ENCODE measurements at places on chromosomes 16 and 17. TPM values are rescaled to one million over a fixed set of nuclear protein-coding genes. Genes with fewer than 3 reads are reported as not detected.
A peak's percentile ranks its signal among the peaks of the same experiment; 100 is the strongest.

The MT4 gene
- total RNA-seq: not detected

DNA sequence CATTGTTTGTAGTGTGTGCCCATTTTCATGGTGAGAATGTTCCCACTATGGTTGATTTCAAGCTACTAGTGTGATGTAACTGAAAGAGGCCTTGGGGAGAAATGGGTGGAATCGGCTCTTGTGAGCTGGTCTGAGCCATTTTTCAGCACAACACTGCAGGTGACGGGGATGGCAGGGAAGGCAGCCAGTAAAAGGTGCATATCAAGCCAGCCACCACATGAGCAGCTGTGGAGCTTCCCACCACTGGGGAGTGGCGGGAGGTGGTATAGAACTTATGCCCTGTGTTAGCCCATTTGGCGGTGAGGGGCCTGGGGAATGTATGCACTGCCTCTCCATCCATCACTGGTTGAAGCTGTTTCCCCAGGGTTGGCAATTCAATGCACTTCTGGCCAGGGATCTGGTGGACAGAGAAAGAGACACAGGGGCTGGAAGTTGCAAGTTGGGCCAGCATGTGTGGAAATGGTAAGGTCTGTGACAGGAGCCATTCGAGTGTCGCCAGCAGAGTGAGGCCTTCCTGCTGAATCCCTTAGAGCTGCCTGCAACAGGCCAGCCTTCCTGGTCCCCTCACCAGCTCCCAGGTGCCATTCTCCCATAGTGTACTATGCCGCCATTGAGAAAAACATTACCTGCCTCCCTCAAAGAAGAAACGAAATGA is 31.7 kb upstream of the BRD7 start:
- H3K36me3 ChIP-seq: no peaks in the 10 kb centered on the region
- DNase-seq: no peak
- H3K4me1 ChIP-seq: peaks cover 33% of the 10 kb centered on the region
- no peak overlapping the region for H3K27ac ChIP-seq
- no peaks in the 10 kb centered on the region for H3K27me3 ChIP-seq
- H3K4me3 ChIP-seq: no peak overlapping the region

The AGRP gene
- not detected for total RNA-seq

DNA sequence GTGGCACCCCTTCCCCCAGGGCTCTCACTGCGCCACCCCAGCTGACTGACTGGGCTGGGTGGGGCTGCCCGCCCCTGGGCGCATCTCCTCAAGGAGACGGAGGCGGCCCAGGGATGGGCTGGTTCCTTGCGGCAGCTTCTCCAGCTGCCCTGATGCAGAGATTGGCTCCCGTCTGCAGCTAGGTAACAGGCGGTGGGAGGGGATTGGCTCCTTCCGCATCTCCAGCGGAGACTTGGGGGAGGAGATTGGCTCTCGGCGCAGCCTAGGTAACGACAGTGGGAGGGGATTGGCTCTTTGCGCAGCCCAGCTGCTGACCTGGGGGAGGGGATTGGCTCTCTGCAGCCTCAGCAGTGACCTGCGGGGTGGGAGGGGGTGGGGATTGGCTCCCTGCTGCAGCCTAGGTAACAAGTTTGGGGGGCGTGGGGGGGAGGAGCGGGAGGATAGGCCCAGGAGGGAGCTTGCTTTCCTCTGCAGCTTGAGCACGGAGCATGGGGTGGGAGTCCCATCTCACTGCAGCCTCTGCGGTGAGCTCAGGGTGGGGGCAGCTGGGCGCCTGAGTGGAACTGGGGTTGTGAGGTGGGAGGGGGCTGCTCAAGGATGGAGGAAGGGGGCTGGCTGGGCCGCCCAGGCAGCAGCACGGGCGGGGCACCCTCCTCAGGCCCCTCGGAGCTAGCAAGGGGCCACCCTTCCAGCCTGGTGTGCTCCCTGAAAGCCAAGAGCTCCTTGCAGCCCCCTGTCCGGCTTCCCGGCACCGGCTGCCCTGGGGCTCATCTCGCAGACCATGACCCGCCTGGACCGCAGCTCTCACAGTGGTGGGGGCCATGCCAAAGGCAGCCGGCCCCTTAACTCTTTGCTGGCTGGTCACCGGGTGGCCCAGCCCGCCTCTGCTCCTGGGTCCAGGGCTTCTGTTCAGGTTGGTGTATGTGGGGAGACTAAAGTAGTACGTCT is 6.4 kb downstream of the NFE2L1 start:
- DNase-seq: no peak
- no peak overlapping the region for H3K27ac ChIP-seq
- H3K36me3 ChIP-seq: peaks cover 80% of the 10 kb centered on the region
- H3K4me3 ChIP-seq: no peak overlapping the region

The CLEC3A gene
- not detected for total RNA-seq

- DNase-seq: no peak
- H3K4me1 ChIP-seq: peaks cover 35% of the 10 kb centered on the region
These were observed 22.8 kb downstream of the ABCC1 start for GRCh38 chr16:15972046-15972868.

DNA sequence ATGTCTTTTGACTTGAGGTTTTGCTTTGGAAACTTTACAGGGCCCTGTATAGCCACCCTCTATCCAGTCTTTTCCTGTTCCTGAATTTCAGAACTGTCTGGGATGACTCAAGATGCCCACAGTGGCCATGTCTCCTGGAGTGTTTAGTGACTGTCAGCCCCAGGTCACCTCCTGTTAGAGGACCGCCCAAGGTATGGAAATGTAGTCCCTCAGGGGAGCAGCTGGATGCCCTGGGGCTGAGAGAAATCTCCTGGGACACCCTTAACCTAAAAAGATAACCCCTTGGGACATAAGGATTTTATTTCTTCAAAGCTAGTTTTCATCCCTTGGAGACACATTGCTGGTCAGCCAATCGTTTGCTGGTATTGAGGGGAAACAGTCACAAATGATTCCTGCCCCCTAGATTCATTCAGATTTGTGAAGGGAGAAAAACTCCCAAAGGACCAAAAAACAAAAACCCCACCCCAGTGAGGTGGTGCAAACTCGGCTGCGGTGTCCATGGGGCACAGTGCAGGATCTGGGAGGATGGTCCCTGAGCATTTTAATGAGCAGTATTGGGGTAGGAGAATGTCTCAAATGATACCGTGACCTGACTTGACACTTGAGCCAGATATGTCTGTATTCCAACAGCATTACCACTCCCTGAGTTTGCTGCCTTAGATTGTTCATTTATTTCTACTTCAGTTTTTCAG is 1.7 kb downstream of the ZNF267 start:
- no peaks in the 10 kb centered on the region for H3K27me3 ChIP-seq
- H3K4me3 ChIP-seq: peak overlapping the region; percentile 94
- no peak for DNase-seq
- H3K36me3 ChIP-seq: peaks cover 31% of the 10 kb centered on the region

DNA sequence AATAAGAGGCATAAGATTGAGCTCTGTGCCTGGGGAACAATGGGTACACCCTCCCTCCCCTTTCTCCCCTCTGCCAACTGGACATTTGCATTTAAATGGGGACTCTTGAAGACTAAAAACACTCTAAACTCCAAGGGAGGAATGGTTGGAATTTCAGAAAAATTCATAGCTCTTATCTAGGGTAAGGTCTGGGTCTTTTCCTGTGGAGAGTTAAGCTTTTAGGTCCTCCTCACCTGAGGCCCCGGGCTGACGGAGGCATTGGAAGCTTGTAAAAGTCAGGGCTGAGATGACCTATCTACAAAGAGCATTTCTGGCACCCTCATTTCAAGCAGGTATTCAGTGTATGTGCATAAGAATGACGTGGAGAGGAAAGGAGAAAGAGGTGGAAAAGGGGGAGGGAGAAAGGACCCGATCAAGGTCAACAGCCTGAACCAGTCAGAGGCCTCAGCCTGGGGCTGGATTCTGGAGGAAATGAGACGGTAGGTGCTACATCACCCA is 78.0 kb downstream of the RAP1GAP2 start:
- H3K4me1 ChIP-seq: peaks cover 3% of the 10 kb centered on the region
- no peak overlapping the region for H3K4me3 ChIP-seq
- no peaks in the 10 kb centered on the region for H3K27me3 ChIP-seq
- no peaks in the 10 kb centered on the region for H3K36me3 ChIP-seq
- no peak overlapping the region for H3K27ac ChIP-seq

The TBC1D28 gene
- not detected for total RNA-seq

DNA sequence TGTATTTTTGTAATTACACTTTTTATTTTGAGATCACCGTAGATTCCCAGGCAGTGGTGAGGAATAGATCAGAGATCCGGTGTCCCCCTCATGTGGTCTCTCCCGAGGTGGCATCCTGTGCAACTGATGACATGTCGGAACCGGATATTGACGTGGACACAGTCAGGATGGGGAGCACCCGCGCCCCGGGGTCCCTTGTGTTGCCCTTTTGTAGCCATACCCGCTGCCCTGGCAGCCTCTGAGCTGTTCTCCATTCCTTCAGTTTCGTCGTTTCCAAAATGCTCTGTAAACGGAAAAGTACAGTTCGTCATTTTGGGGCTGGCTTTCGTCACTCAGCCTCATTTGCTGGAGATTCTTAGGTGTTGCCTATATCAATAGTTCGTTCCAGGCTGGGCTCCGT is 14.2 kb downstream of the JPH3 start:
- no peaks in the 10 kb centered on the region for H3K4me1 ChIP-seq
- H3K27me3 ChIP-seq: peaks cover 25% of the 10 kb centered on the region
- no peak for DNase-seq
- H3K36me3 ChIP-seq: no peaks in the 10 kb centered on the region
- H3K4me3 ChIP-seq: no peak overlapping the region

DNA sequence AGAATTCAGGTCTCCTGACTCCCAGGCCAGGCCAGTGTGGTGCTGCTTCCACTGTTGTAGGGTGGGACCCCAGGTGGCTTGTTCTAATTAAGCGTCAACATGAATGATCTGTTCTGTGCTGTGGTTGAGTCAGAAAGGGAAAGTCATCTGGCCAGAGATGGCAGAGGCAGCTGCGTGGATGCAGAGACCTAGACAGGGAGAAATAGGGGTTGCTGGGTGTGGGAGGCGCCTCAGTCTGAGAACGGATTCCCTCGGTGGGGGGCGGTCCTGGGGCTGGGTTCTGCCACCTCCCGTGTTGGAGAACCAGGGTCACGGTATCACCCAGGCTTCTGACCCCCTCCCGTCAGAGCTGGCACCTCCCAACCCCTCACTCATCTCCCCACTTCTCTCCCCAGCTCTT is 5.6 kb downstream of the FBRS start:
- no peaks in the 10 kb centered on the region for H3K27me3 ChIP-seq
- peak overlapping the region; percentile 55 for H3K4me3 ChIP-seq
- no peak for DNase-seq
- peaks cover 16% of the 10 kb centered on the region for H3K36me3 ChIP-seq
- H3K4me1 ChIP-seq: peaks cover 53% of the 10 kb centered on the region

- no peak overlapping the region for H3K27ac ChIP-seq
- no peak overlapping the region for H3K4me3 ChIP-seq
These were observed 47.9 kb upstream of the HNF1B start for GRCh38 chr17:37792787-37793186.

The FHOD1 gene
- total RNA-seq: 34.5 TPM

- peaks cover 23% of the 10 kb centered on the region for H3K27me3 ChIP-seq
- no peak overlapping the region for H3K27ac ChIP-seq
- H3K4me3 ChIP-seq: no peak overlapping the region
- no peaks in the 10 kb centered on the region for H3K4me1 ChIP-seq
- no peak for DNase-seq
- no peaks in the 10 kb centered on the region for H3K36me3 ChIP-seq
These were observed 148.3 kb downstream of the BANP start for GRCh38 chr16:88099563-88099890.

The CNGB1 gene
- not detected for total RNA-seq

The TBC1D3H gene
- not detected for total RNA-seq

DNA sequence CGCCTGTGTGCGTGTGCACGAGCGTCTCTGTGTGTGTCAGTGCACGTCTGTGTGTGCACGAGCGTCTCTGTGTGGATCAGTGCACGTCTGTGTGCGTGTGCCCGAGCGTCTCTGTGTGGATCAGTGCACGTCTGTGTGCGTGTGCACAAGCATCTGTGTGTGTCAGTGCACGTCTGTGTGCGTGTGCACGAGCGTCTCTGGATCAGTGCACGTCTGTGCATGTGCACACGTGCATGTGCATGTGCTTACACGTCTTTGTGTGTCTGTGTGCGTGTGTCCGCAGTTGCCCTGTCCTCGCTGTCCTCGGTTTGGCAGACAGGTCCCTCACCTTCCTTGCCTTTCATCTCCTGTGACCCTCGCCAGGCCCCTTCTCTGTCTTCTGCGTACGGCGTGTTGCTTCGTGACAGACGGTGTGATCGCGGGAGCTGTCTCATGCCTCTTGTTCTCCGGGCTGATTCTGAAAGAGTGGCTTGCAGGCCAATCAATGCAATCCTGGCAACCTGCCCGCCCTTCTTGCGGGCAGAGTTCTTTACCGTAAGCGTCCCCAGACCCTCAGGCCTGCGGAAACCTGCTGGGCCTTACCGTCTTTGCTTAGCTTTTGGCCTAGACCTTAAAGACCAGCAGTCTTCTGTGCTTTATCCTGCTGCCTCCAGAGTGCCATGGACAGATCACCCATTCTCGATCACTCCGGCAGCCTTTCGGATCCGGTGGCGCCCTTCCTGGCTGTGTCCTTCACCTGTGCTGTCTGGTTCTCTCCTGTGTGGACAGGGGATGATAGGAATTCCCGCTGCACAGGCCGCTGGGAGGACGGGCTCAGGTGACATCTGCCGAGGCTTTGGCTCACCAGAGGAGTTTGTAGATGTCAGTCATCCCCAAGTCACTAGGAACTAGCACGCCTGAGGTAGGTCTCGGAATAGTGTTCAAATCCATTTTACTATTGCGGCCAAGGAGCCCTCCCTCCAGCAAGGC is 18.5 kb downstream of the MLYCD start:
- no peak overlapping the region for H3K27ac ChIP-seq
- DNase-seq: no peak
- no peak overlapping the region for H3K4me3 ChIP-seq
- peaks cover 7% of the 10 kb centered on the region for H3K36me3 ChIP-seq
- peaks cover 15% of the 10 kb centered on the region for H3K4me1 ChIP-seq

The ITGA3 gene
- 8.0 TPM for total RNA-seq

DNA sequence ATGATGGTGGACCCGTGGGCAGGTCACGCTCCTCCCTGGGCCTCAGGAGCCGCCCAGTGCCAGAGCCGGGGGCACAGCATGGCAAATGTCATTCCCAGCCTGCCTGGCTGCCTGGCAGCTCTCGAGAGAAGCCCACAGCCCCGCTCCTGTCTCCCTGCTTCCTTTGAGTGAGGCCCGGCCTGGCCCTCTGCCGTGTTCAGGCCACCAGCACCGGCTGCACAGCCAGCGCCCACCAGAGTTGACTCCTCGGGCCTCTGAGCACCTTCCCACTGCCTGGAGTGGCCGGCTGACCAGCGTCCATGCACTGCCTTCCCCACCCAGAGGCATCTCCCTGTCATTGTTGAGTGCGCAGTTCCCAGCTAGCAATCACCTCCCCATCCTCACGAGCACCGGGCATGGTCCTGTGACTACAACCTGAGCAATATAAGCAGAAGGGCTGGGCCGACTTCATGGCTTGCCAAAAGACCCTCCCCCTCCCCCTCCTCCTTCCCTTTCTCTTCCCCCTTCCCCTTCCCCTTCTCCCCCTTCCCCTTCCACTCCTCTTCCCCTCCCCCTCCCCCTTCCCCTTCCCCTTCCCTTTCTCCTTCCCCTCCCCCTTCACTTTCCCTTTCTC is 11.9 kb upstream of the SLC38A10 start:
- H3K27ac ChIP-seq: no peak overlapping the region
- no peak overlapping the region for H3K4me3 ChIP-seq
- H3K27me3 ChIP-seq: peaks cover 18% of the 10 kb centered on the region

- peak; percentile 80 for DNase-seq
- peak overlapping the region; percentile 73 for H3K27ac ChIP-seq
- H3K36me3 ChIP-seq: no peaks in the 10 kb centered on the region
- H3K4me3 ChIP-seq: no peak overlapping the region
These were observed 192.4 kb upstream of the GSE1 start for GRCh38 chr16:85420501-85421337.

The EEF2KMT gene
- 11.8 TPM for total RNA-seq

- H3K4me1 ChIP-seq: peaks cover 19% of the 10 kb centered on the region
- H3K27ac ChIP-seq: no peak overlapping the region
- no peak for DNase-seq
- peaks cover 8% of the 10 kb centered on the region for H3K36me3 ChIP-seq
- H3K27me3 ChIP-seq: peaks cover 4% of the 10 kb centered on the region
These were observed 15.5 kb downstream of the HIC1 start for GRCh38 chr17:2070241-2071023.

The KRTAP4-5 gene
- total RNA-seq: not detected
